ENCODE measurements at places on chromosomes 11 and 22. TPM values are rescaled to one million over a fixed set of nuclear protein-coding genes. Genes with fewer than 3 reads are reported as not detected.

Gene TRIM51
- not detected for total RNA-seq

Gene CARD18
- total RNA-seq = not detected

Gene MAJIN
- total RNA-seq = not detected

Gene SCGB1A1
- total RNA-seq = not detected

Gene PHOX2A
- total RNA-seq = not detected

Gene CFAP300
- total RNA-seq = 1.6 TPM

Gene PANX3
- total RNA-seq = not detected

Gene EIF3D
- 248 TPM for total RNA-seq

Gene PTGDR2
- 1.3 TPM for total RNA-seq

Gene OR10D3
- total RNA-seq = 0.31 TPM
